ENCODE measurements at places on chromosomes 7 and 10.

GRCh38 chr7:106659166-106659962, 1.6 kb downstream of the CCDC71L start:
- DNase-seq, result no peak

GRCh38 chr10:9670911-9671310, 1346.8 kb upstream of the CELF2 start:
- no peak for DNase-seq

DNA sequence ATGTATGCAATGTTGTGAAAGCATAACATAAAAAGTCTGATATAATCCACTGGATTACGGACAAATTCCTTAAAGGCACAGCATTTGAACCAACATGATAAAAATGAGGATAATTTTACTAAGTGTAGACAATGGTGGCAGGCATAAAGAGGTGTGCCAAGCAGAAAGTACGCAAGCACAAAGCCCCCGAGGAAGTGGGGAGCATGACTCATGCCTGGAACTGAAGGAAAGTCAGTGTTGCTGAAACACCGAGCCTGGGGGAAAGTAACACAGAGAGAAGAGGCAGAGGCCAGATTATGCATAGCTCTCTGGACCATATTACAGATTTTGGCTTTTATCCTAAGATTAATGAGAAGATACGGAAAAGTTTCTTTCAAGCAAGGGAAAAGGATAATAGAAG, 490.0 kb upstream of the PHF14 start:
- DNase-seq, result no peak

GRCh38 chr10:84179059-84179710, 5.6 kb downstream of the GPR15LG start:
- DNase-seq, result no peak

- DNase-seq, result no peak
These were observed 125.6 kb downstream of the CCDC71L start for GRCh38 chr7:106535234-106535932.
